CD14-positive monocyte (primary cell): ENCODE measurements at places on chromosomes 6 and 20. TPM values are rescaled to one million over a fixed set of nuclear protein-coding genes. Genes with fewer than 3 reads are reported as not detected.

Gene TCP11
- polyA plus RNA-seq = not detected

Gene SERINC1
- 161 TPM for polyA plus RNA-seq

DNA sequence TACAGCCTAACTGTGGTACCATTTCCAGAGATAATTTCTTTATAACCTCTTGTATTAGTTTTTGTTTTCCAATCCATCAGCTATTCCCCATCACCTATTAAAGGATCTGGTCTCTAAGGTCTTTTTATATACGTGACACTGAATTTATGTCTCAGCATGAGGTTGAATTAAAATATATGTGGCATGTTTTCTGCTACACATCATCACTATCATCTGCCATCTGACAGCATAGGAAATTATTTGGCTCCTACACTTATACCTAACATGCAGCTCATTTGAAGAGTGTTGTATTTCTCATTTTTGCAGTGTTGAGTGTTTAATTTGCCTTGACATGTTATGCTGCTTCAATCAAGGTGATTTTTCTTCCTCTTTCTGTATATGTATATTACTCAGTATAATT, 100.3 kb downstream of the LIN28B start:
- no peak for DNase-seq

Gene CSNK2A1
- polyA plus RNA-seq = 31.7 TPM

GRCh38 chr20:4304601-4305000, 289.2 kb upstream of the RNF24 start:
- DNase-seq = no peak

DNA sequence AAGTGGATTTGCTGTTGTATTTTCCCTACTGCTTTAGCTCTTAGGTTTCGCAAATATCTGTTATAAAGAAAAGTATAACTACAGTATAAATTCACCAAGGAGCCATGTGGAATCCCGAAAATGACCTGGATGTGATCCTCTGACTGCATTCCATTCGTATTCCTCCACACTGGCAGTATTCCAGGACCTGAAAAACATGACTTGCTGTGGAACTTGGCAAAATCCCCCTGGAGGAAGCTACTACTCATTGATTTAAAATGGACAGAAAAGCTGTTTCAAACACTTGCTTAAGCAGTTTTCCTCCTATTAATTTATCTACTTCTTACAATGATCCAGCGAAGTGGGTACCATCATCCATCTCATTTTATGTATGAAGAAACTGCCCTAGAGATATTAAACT, 13.3 kb upstream of the ENPP5 start:
- no peak for DNase-seq
